Stimulated activated CD4-positive, alpha-beta T cell treated with anti-CD3 and anti-CD28 coated beads, Interleukin-12 subunit alpha, Interleukin-12 subunit beta, amount 100 ng/mL, for 4 hours (primary cell): ENCODE measurements at places on chromosomes 16 and 17.

- DNase-seq, result no peak
Measured at GRCh38 chr16:76297941-76298340, 20.7 kb downstream of the CNTNAP4 start.

DNA sequence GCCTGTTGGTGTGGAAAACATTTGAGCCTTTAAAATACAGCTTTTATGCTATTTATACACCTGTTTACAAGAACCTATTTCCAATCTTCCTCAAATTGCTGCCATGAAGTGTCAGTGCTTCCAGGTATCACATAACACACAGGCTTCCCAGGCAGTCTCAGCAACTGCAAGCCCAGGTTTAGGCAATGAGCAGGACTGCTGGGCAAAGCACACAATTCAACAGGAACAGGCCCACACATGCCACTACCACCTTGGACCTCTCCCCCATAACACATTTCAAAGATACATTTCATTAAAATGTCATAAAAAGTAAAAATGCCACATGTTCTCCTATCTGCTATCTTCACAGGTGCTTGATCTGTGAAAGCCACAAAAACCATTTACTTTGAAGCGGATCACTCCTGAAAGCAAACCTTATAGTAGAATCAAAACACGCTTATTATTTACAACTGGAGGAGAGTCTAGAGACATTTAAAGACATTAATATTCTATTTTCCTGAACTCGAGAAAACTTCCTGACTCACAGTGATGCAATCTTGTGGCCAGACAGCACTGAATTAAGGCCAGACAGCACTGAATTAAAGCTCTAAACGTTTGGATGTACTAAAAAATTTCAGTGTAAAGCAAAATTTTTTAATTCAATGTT, 31.5 kb downstream of the ANKFY1 start:
- DNase-seq, result no peak

DNA sequence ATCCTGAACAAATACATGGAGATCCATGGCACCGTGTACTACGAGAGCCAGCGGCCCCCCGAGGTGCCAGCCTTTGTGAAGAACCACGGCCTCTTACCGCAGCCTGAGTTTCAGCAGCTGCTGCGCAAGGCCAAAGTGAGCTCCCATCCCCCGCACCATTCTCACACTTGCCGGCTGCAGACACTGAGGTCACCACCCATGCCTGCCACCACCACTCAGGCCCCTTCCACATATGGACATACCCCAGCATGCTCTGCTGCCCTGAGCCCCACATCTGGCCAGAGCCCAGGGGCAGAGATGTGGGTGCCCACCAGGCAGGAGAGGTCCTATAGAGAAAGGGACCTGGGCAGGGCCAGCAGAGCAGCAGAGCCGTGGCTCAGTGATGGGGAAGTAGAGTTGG, 69.8 kb downstream of the MGAT5B start:
- no peak for DNase-seq

GRCh38 chr16:55469821-55470532, 9.0 kb upstream of the MMP2 start:
- no peak for DNase-seq

DNA sequence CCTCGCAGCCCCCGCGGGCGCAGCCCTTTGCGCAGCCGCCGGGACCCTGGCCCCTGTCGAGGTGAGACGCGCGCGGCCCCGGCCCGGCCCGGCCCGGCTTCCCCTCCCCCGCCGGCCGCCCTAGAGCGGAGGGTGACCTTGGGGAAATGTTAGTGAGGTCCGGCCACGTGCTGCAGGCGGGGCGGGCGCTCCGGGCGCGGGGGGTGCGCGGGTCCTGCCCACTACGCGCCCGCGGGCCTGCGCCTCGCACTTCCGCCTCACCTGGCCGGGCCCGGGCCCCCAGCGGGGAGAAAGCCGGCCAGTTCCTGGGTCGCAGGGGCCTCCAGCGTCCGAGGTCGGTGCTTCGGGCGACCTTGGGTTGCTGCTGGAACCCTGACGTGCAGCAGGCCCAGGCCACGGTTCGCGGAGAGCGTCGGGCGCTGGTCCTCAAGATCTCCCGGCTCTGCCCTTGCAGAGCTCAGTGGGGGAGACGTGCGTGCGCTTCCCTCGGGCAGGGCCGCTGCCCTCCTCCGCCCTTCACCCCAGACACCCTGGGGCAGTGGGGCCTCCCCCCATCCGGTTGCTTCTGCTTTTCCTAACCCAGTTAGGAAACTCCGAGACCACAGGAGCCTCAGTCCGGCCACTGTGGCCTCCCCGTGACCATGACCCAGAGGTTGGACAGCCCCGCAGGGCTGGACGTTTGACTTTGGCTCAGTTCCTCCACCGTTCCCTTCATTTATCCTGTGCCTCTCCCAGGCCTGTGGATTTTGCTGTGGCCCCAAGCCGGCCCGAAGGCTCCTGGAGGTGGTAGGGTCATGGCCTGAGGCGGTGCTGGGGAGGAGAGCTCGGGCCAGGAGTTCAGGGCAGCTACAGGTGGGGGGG, 791 bp downstream of the MCRIP2 start:
- peak; percentile 46 for DNase-seq

DNA sequence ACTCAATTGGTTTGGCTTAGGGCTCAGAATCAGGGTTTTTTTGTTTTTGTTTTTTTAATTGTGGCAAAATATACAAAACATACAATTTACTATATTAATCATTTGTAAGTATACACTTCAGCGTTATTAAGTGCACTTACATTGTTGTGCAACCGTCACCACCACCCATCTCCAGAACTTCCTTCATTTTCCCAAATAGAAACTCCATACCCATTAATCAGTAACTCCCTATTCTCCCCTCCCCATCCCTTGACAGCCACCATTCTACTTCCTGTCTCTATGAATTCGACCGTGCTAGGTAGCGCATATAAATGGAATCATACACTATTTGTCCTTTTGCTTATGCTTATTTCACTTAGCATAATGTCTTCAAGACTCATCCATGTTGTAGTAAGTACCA, 45.2 kb upstream of the DHX40 start:
- DNase-seq, result no peak

GRCh38 chr17:17711641-17712162, 30.4 kb downstream of the RAI1 start:
- DNase-seq, result no peak

- no peak for DNase-seq
Measured at GRCh38 chr17:43033948-43034881, 9.2 kb downstream of the RND2 start.

DNA sequence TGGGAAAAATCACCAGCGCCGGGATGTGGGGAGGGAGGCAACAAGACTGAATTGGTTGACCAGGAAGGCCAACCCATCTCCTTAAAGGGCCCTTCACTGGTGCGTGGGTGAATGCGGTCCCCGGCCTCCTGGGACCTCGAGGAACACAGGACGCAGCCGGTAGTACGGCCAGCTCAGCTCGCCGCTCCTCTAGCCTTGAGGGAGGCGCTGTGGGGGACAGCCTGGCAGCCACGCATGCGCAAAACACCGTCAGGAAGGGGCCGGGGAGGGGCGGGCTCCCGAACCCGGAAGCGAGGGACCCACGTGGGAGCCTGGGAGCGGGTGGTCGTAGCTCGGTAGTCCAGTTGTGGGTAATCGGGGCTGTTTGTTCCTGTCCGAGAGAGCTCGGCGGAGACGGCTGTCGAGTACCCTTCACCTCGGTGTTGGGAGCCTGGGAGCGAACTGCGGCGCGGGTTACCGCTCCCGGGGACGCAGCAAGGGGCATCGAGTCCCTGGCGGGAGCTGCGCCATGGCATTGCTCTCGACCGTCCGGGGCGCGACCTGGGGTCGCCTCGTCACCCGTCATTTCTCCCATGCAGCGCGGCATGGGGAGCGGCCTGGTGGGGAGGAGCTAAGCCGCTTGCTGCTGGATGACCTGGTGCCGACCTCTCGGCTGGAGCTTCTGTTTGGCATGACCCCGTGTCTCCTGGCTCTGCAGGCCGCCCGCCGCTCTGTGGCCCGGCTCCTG, at the start of gene MRM1:
Gene MRM1 (plus strand): TSS at position 281 of the 727 bp plus-strand sequence. CDS start 228 bp downstream, at position 509.
- DNase-seq, result peak; percentile 92

GRCh38 chr17:42754782-42755181, 6.2 kb upstream of the RAMP2 start:
- no peak for DNase-seq

- DNase-seq, result peak; percentile 91
Measured at GRCh38 chr17:44066204-44066930, at the start of gene LSM12. Gene LSM12, minus strand, starts transcription at chr17:44066671. Its CDS starts 84 bp downstream, at chr17:44066587.

GRCh38 chr17:12229335-12229734, 208.7 kb downstream of the MAP2K4 start:
- no peak for DNase-seq

GRCh38 chr17:61808442-61808841, 54.9 kb downstream of the BRIP1 start:
- no peak for DNase-seq

DNA sequence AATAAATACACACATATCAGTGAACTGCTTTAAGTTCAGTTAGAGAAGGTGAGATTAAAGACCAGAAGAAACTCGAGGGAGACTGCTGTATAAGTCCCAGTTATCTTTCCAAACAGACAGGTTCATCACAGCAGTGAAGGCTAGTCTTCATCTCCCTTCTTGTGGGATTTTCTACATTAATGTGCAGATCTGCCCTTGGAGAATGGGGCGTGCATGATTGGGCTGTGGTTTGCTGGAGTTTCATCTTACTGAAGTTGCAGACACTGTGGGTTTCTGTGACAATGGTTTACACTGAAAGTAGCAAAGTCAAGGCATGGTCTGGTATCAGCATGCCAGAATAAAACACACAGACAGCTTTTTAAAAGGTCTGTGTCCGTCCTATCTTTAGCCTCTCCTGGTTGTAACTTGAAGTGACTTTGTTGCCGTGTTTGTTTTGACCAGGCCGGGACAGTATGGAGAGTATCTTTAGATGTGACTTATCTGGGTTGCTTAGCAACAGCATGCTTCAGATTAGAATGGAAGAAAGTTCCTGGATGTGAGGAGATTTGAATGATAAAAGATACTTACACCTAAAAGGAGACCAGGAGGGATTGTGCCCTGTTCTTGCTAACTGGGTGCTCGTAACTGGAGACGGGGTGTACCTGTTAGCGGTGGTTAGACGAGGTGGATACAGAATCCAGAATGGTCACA, 16.1 kb downstream of the NAA60 start:
- DNase-seq, result no peak

GRCh38 chr16:28166394-28167208, 45.2 kb downstream of the XPO6 start:
- DNase-seq, result no peak

DNA sequence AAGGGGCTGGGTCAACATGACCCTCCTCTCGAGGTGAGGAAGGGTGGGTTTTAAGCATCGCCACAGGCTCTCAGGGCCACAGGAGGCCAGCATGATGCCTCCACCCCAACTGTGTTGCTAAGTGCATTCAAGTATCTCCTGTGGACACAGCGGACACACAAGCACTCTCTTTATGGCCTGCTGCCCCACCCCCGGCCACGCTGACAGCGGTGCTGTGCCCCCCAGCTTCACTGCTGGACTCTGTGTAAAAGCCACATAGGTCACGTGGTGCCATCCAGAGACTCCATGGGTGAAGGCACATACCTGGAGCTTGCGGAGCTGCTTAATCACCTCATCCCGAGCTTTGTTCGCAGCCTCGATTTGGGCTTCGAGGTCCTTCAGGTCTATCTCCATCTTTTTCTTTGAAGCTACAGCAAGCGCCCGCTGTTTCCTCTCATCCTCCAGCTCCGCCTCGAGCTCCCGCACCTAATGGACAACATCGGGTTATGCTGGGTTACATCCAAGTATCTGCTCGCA, 51.5 kb downstream of the NDEL1 start:
- DNase-seq, result no peak

- DNase-seq, result no peak
Measured at GRCh38 chr16:22285080-22285479, 12.1 kb upstream of the POLR3E start.

DNA sequence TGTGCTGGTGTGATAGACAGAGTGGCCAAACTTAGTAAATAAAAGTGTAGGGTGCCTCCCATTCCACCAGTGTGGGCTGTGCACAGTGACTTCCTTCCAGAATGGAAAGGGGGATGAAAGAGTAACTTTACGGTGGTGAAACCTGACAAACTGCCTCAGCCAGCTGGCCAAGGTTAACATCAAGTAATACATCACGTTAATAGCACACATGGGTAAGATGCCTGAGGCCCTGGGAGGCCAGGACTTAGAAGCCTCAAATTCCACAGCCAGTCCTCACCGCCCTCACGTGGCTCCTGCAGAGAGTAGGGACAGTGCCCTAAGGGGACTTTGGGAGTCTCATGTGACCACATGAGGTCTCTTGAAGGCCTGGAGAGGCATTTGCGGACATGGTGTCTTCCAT, 14.1 kb downstream of the RMI2 start:
- DNase-seq, result no peak

GRCh38 chr16:10080051-10080772, 102.0 kb downstream of the GRIN2A start:
- no peak for DNase-seq

DNA sequence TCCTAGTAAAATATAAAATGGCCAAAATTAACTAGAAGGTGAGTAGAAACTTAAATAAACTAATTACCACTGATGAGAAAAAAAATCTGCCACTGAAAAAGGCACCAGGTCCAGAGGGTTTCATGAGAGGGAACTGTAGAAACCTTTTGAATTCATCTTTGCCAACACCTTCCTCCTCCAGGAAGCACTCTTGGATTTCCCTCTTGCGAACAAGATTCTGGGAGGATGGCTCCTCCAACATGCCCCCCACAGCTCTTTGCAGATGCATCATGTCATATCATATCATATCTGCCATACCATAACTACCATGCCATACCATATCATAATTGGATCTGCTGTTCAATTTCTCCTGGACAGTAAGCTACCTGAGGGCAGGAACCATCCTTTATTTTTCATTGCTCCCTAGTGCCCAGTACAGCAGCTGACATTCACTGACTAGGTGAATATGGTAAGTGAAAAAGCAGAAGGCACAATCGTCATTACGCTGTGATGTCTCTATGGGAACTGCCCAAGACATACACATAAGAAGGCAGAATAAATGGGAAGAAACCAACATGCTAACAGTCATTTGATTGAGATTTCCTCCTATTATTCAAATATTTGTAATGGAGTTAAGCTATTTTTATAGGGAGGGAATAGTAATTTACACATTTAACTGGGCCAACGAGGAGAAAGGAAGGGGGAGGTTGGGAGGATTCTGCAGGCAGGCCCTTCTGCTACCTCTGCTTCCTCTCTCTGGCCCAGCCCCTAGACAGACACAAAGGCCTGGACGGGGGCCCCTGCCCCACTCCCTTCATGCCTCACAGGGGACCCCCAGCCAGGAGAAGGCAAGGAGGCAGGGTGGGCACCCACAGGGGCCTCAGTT, 110.1 kb upstream of the SMURF2 start:
- DNase-seq, result no peak

DNA sequence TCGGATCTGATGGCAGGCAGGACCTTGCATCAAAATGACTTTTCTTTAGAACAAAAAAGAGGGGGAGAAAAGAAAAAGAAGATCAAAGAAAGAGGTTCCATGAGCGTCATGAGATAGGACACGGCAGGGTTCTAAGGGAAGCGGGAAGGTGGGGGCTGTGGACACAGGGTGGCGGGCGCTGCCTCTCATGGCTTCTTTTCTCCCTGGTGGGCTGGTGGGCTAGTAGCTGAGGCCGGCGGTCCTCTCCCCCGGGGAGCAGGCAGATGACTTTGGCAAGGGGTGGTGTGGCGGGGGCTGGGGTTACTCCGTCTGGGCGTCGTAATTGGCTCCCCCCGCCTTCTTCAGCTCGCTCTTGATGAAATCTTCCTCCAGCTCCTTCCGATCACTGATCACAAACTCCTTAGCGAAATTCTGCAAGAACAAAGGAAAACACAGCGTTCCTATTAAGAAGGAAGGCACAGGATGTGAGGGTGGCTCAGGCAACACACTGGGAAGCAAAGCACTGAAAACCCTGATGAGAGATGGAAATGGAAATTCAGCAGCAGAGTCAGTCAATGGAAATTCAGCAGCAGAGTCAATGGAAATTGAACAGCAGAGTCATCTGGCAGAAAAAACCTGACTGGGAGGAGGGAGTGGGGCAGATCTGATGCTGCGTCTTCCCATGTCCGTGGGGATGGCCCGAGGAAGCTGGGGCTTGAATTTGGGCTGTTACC, 51.2 kb downstream of the COTL1 start:
- DNase-seq, result no peak
